SIG-M5 (cell line): ENCODE measurements at places on chromosomes 1 and 21.

GRCh38 chr1:160733898-160734297 lies 5.1 kb upstream of the SLAMF7 start:
- no peak for DNase-seq

DNA sequence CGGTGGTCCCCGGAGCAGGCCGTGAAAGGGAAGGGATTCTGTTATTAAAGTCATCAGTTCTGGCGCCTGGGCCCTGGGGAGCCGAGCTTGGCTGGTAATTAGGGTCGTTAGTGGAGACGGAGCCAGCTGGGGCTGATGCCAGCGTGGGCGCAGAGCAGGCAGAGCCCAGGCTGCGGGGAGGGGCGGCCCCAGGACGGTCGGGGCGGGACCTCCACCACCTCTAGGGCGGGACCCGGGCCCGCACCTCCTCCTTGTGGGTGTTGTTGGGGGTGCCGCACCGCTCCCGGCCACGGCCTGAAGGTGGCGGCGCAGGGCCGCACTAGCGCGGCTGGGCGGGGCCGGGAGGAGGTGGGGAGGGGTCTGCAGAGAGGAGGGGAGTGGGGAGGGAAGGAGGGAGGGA lies 470.6 kb downstream of the PTPRU start:
- DNase-seq = no peak

- DNase-seq = no peak
Observed at GRCh38 chr1:51240084-51240483, 4.0 kb downstream of the RNF11 start.

DNA sequence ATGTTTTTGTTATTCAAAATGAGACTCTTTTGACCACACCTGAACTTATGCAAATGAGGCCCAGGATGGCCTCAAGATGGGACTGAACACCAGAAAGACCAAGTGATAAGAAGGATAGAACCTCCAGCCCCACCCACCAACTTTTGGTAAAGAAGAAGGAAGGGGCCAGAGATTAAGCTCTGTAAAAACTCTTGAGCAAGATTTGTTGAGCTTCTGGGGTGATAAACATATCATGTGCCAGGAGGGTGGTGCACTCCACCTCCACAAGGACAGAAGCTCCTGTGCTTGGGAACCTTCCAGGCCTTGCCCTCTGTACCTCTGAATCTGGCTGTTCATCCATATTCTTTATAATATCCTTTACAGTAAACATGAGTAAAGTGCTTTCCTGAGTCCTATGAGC lies 5.3 kb downstream of the RSPH1 start:
- DNase-seq = no peak

GRCh38 chr1:66328896-66329295 lies 205.1 kb upstream of the SGIP1 start:
- DNase-seq = no peak

DNA sequence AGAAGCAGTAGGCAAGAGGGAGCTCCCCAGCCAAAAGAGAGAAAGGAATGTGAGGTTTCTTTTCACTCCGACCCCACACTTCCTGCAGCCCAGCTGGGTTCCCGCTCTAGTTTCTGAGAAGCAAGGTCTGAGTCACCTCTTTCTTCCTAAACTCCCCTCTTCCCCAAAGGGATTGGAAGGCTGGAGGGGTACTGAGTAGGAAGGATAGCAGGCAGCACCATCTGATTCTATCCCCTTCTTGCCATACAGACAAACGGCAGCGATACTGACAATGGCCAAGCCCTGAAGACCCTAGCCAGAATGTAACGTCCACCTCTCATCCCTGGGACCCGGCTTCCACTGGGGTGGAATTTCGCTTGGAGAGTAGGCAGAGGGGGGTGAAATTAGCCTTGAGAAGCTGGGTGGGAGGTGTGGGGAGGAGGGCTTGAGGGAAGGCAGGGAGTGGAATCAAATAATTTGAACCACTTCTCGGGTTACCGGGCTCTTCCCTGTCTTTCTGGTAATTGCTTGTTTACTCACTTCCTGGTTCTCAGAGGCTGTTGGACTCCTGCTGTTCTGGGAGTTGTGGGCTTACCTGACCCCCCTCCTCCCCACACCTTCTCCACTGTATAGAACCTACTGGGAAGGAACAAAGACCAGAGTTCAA lies 13.2 kb downstream of the IER5 start:
- no peak for DNase-seq

GRCh38 chr21:31201548-31201947 lies 142.5 kb downstream of the TIAM1 start:
- DNase-seq = peak; percentile 51

DNA sequence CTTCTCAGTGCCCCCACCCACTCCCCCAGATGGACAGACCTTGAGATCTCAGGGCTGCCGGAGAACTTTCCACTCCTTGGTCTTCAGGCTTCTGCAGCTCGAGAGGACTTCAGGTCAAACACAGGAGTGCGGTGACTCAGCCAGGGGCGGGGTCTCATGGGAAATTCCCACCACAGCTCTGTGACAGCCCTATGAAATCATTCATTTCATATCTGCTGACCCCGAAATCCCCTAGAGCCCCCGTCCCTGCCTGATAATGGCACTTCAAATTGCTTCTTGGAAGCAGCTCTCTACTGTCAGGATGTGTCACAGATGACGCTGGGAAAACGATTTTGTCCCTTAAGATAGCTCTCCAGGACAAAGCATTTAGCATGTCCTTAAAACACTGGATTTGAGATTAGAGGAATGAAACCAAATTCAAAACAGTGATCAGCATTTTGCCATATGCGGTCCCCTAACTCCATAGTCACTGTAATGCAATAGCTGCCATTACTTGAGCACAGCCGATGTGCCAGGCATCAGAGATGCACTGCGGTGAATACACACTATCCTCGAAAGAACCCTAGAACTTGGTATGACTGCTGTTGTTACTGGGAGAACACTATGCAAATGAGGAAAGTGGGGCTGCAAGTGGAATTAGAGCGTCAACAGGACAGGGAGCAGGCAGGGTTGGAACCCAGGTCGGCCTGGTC lies at the start of gene TNFRSF9:
Gene TNFRSF9, minus strand, starts transcription at position 95 of the 692 bp plus-strand sequence. CDS start 845 bp downstream, outside the sequence.
- DNase-seq = no peak

GRCh38 chr21:33289199-33289819 lies 23.1 kb downstream of the IL10RB start:
- DNase-seq = no peak

DNA sequence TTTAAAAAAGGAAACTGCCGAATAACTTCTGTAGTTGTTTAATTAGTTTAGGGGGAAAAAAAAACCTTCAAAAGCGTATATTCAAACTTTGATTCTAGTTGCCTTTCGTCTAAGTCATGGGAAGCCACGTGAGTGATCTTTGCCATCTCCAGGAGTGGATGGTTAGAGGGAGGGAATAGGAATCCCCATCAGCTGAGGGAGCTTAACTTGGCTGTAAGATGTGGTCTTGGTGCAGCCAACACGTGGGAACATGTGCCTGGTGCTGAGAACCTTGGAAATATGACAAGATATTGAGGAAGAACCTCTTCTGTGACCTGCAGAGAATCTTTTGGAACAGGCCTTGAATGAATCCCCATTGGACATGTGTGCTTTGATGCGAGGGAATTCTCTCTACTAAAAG lies 1.7 kb downstream of the BACE2 start:
- no peak for DNase-seq

DNA sequence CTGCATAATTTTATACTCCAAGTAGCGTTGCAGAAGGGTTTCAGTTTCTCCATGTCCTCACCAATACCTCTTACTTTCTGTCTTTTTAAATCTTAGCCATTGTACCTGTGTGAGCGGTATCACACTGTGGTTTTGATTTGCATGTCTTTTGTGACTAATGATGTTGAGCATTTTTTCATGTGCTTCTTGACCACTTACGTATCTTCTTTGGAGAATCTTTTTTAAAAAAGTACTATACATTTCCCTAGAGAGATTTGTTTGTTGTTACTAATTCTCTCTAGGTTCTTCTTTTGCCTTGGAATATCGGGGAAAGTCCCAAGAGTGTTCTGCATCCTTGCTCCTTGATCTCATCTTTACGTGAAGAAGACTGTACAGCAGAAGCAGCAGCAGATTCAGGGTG lies 81.8 kb upstream of the WARS2 start:
- DNase-seq = no peak

- no peak for DNase-seq
Observed at GRCh38 chr1:58399176-58399575, 147.3 kb downstream of the OMA1 start.

DNA sequence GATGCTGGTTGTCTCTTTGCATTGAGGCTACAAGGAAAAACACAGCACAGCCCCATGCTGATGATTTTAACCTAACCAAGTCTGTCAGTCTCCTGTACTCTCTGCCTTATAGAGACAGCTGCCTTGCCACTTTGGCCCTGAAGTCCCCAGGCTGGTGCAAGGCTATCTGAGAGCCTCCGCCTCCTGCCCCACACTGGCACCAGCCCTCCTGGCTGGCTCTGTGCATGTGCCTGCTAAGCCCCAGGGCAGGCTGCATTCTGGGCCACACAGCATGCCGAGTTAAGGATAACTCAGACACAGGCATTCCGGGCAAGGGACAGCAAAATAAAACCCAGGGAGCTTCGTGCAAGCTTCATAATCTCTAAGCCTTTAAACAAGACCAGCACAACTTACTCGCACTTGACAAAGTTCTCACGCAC lies 910 bp downstream of the RUNX1 start:
- DNase-seq = no peak

GRCh38 chr1:162405800-162406199 lies 6.1 kb downstream of the SH2D1B start:
- DNase-seq = no peak

DNA sequence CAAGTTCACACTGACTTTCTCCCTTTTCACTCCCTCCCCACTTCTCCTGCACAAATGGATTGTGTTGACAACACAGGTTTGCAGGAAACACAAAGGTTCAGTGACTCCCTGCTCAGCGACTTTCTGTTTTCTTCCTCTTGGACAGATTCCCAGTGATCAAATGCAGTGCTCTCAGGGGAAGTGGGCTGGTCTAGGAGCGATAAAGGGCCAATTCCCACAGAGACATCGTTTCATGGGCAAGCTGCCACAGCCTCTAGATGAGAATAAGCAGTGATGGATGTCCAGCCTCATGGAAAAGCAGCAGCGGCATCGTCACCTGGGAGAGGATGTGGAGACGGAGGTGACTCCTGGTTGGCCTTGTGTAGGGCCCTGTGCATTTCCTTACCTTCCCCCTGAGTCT lies 30.6 kb downstream of the FYB2 start:
- no peak for DNase-seq

GRCh38 chr1:8147956-8148355 lies 121.8 kb upstream of the ERRFI1 start:
- no peak for DNase-seq

DNA sequence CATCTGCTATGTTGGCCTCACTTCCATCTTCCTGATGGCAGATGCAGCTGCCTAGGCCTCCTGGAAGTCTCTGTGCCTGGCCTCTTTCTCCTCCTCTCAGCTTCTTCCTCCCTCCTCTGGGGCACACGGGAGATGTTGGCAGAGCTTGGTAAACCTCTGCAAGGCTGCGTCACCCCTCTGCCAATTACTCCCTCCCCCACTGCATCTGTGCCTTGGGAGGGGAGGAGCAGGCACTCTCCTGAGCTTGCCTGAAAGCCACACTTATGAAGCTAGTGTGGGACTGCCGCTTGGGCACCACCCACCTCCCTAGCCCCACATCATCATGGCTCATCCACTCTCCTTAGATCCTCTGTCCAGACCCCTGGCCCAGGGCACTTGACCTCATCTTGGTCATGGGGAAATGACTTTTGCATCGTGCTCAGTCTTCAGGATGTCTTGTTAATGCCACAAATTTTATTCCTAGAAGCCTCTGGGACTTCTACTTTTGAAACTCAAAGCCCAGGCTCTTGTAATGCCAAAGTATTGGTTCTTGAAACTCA lies 7.3 kb upstream of the TMEM51 start:
- DNase-seq = no peak

DNA sequence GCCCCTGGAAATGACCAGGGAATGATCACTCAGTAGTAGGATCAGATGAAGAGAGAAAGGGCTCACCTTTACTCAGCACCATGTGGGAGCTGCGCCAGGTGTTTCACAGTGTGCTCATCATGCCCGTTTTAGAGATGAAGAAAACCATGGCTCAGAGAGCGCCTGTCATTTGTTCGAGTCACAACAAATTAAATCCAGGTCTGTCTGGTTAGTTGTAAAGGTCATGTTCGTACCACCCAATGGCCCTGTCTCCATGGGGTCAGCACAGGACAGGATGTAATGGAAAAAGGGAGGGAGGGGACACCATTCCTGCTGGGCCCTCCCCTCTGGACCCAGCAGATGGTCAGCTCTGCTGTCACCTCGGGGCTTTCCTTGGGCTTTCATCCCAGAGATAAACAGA lies 15.2 kb downstream of the KIRREL1 start:
- no peak for DNase-seq

DNA sequence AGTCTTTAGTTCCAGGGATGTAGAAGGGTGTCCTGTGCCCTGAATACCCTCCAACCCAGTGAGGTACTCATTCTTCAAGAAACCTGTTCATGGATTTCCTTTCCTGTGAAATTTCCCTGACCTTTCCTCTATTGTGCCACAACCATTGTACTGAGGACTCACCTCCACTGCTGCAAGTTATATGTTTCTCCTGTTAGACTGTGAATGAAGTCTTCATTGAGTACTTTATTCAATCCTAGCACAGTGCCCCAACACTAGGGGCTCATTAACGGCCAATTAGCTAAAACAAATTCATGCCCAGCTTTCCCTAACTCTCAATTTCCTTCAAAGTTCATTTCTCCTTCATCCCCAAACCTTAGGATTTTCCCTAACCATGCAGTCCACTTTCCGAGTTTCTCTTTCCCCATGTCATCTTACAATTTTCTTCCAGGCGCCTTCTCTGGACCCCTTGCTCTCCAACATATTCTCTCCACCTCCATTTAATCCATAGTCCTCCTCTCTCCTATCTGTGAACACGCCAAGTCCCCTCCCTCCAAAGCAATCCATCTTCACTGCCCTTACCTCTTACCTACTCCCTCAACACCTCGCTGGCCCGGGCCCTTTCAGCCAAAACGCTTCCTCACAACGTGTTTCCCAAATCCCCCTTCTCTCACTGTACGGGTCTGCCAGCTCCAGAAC lies 1.3 kb downstream of the TRIM33 start:
- no peak for DNase-seq

- no peak for DNase-seq
Observed at GRCh38 chr1:206784471-206784903, 12.2 kb upstream of the IL10 start.

DNA sequence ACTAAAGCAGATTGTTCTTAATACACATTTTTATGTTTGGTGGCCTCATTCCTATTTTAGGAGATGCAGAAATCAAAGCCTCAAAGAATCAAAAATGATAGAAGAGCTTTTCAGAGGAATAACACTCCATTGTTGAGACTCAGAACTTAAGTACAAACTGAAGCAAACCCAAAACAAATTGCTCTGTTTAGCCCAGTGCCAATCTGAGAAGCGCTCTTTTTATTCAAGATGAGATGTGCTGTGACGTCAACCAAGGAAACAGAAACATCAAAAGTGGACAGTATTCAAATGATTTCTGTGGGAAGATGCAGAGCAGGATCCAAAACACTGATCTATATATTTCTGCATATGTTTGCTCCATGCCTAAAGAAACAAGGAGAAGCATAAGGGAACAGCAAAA lies 18.0 kb downstream of the COLGALT2 start:
- DNase-seq = no peak

- DNase-seq = no peak
Observed at GRCh38 chr1:160987359-160988050, 32.9 kb upstream of the ITLN2 start.

- DNase-seq = no peak
Observed at GRCh38 chr1:13930151-13930550, 230.2 kb downstream of the PRDM2 start.

- DNase-seq = no peak
Observed at GRCh38 chr21:21383126-21383525, 384.9 kb downstream of the NCAM2 start.

- DNase-seq = no peak
Observed at GRCh38 chr1:61635557-61635956, 89.4 kb downstream of the TM2D1 start.
